ENCODE measurements at places on chromosomes 13 and 19.

DNA sequence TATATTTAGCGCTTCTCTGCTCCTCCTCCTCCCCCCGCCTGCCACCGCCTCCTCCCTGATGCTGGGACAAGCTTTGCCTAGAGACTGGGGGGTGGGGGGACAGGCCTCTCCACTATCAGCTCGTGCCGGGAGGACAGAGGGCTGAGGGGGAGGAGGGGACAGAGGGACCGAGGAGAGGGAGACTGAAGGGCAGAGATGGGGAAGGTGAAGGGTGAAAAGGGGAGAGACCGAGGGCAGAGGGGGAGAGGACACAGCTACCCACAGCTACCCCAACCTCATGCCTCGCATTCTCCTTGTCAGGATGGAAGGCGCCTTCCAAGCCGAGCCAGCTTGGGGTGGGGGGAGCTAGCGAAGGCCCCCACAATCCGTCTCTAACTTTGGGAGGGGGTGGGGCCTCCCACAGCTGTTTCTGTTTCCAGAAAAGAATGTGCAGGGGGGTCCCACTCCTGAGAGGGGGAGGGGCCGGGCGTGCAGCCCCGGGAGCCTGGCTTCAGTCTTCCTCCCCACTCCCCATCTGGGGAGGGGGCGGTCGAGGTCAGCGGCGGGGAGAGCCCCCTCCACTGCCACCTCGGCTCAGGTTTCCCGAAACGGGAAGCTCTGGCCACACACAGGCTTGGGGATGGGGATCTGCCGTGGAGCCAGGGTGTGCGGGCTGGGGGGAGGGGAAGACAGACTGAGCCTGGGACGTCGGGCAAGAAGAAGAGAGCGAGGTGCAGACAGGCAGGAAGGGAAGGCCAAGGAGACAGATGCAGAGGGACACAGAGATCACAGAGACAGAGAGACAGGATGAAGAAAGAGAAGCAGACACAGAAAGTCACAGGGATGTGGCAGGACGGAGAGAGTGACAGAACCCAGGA lies 1.6 kb downstream of the DACT3 start:
- peak; percentile 65 for DNase-seq

- no peak for DNase-seq
These were observed 28.8 kb downstream of the SPRY2 start for GRCh38 chr13:80312012-80312704.

DNA sequence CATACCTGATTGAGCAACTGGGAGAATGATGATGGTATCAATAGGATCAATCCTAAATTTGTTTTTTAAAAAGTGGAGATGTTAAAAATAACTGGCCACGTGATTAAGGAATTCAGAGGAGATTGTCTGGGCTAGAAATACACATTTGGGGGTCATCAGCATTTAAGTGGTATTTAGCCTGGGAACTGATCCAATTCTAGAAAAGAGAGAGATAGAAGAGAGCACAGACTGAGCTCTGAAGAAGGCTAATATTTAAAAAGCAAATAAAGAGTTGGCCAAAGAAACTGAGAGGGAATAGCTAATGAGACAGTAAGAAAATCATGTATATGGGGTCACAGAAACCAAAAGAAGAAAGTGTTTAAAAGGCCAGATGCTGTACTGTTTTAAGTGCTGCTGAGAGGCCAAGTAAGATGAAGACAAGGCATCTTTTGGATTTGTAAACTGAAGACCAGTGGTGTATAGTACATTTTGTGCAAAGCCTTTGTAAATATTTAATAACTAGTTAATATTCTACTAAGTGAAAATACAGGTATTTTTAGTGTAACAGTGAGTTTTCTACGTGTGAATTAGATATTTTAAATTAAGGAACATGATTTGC lies 40.2 kb downstream of the UBL3 start:
- DNase-seq = no peak

DNA sequence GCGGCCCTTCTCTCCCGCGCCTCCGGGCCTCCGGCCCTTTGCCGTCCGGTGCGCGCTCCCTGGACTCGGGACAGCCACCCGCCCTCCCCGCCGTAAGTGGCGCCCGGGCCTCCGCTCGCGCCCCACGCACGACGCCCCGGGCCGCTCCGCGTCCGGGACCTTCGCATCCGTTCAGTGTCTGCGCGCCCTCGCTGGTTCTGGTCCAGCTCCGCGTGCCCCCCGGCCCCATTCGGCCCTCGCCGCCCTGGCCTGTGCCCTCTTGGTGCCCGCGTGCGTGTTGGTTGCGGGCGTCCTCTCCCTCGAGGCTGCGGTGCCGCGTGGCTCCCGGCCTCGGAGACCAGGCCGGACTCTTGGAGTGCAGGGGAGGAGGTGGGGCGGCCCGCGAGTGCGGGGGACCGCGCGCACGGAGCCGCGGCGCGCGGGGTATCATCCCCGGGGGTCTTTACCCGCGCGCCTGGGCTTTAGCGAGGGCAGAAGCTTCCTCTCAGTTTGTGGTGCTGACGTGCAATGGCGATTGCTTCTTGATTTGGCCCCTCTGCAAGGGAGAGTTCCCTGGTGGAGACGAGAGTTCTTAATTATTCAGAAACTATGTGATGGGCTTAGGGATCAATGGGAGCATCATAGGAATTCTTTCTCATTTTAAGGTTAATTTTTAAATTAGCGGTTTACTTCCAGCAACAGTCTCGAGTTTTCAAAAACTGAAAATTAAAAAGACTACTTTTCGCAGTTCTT lies 757 bp downstream of the WASF3 start:
- peak; percentile 60 for DNase-seq

DNA sequence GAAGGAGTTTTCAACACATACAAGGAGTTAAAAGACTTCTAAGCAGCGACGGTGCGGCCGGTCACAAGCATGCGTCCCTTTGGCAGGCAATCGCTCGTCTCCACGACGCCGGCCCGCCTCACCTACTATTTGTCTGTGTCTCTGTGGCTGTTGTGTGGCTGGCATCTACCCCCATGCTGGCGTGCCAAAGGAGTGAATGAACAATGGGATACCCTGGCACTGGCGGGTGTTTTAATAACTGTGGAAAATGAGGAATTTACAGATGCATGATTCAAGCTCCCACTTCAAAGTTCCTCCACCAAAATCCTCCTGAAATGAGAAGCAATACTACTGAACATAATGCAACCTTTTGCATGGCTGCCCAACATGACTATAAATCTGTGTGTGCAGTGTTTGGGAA lies 176.6 kb downstream of the KLF5 start:
- no peak for DNase-seq

GRCh38 chr19:17475541-17476115 lies 5.3 kb downstream of the SLC27A1 start:
- peak; percentile 78 for DNase-seq

DNA sequence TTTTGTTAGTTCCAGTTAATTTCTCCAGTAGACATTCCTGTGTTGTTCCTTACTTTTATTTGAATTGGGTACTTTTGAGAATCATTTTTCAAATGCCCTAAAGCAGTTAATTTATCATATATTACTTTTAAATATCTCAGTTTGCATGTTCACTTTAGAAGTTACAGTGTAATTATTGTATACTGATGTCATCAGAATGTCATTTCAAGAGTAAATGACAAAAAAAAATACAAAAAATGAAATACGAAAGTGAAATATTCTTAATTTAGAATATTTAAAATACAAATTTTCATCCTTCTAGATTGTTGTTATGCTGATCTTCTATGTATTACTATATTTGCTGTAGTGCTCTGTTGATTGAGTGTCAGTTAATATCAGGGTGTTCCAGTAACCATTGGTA lies 114.2 kb downstream of the PAN3 start:
- DNase-seq = no peak

- peak; percentile 83 for DNase-seq
These were observed 829 bp downstream of the B3GLCT start for GRCh38 chr13:31200637-31200971.

DNA sequence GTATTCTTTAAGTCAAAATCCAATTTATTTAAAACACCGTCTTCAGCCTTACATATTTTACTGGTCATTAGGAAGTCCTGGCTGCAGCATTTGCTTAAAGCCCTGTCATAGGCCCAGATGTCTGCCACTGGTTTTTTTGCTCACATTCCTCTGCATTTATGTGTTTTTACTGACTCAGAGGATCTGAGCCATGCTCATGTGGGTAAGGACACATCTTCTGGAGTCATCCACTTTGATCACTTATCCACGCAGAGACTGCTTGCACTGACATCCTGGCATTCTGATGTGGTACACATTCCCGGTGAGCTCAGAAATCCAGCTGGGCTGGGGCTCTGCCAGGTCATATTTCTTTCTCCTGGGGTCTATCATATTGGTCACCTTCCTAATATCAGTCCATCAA lies 531.7 kb upstream of the ARGLU1 start:
- DNase-seq = no peak

DNA sequence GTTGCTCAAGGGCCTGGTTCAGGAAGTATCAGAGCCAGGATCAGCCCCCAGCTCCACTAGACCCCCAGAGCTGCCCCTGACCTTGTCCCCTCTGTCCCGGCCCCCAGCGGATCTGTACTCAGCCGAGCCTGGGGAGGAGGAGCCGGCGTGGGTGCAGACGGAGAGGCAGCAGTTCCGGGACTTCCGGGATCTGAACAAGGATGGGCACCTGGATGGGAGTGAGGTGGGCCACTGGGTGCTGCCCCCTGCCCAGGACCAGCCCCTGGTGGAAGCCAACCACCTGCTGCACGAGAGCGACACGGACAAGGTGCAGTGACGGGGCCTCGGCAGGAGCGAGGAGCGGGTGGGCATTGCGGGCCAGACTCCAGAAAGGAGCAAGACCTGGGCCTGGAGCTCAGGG lies 14.6 kb downstream of the RCN3 start:
- no peak for DNase-seq

GRCh38 chr19:50505856-50506611 lies 5.0 kb downstream of the JOSD2 start:
- no peak for DNase-seq

GRCh38 chr13:98462946-98463345 lies 114.0 kb downstream of the STK24 start:
- DNase-seq = no peak

DNA sequence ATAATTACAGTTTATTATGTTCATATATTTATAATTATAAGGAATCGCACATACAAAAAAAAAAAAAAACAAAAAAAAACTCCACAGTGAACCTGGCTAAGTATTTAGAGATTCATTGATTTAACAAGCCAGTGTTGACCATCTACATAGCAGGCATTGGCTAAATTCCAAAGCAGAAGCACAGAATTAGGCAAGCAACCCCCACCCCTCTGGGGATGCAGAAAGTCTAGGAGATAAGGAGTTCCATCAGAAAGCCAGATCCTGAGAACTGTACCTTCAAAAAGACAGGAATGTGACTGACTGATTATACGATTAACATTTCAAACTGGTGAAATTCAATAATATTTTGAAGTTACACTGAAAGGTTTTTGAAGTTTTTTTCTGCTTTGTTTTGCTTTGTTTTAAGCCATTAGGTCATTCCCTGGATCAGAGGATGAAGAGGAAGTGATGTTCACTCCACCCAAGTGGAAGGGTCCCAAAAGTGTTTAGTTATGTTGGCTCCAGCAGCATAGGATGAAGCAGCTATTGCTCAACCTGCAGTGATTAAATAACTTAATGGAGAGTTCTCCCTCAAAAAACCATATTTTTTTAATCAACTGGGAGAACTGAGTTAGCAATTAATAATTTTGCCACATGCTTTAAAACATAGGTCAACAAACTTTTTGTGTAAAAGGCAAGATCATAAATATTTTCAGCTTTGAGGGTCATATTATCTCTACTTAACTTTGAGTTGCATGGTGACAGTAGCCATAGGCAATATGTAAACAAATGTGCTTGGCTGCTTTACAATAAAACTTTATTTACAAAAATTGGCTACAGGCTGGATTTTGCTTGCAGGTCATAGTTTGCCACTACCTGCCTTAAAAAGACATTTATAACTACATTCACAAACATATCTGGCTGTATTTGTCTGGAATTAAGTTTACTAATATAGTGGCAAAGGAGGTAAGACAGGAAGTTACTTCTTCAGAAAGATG lies 49.6 kb downstream of the DOCK9 start:
- DNase-seq = no peak

GRCh38 chr13:74210693-74211393 lies 76.6 kb upstream of the KLF12 start:
- no peak for DNase-seq

DNA sequence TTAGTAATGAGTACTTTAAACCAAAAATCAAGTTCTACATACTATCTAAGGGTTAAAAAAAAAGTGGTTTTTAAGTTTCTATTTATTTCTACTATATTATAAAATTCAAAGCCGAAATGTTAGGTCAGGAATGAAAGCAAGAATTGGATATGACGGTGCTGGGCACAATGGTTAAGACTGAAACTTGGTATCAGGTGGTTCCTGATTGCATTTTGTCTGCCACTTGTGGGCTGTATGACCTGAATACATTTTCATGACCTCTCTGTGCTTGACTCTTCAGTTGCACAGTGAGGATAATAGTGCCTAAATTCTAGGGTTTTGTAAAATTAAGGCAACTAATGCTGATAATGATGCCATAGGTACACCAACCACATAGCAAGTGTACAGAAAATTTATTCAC lies 22.3 kb upstream of the ZNF675 start:
- no peak for DNase-seq

DNA sequence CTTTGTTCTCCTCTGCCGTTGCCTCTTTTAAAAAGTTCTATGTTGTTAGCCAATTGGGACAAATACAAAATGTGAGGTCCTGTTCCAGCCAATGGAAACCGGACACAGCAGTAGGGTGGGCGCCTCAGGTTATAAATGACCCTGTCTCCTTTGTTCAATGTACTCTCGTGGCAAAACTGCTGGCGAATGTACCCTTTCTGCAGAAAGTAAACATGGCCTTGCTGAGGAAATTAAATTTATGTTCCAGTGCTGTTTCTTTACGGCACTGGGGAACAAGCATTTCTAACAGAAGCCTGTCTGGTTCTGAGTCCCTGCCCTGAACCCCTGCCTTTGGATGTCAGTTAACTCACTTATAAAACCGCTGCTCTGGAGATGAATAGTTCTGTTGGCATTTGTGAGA lies 140.7 kb downstream of the PCCA start:
- DNase-seq = no peak

- DNase-seq = no peak
These were observed 26.3 kb upstream of the SERP2 start for GRCh38 chr13:44347301-44347700.

DNA sequence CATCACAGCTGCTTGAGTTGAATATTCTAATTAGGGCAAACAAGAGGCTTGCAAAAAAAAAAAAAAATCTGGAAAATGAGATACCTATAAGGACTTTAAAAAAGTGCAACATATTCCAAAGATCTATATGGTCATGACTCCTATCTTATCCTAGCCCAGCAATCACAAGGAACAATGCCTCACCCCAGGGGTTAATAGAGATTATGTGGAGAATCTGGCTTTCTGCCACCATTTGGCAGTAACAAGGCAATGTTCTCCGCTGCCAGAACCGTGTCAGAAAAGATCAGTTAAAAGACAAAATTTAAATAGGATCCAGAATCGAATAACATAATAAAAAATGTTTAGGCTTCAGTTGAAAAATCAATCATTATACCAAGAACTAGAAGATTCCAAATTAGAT lies 1643.2 kb upstream of the PRR20A start:
- DNase-seq = no peak

DNA sequence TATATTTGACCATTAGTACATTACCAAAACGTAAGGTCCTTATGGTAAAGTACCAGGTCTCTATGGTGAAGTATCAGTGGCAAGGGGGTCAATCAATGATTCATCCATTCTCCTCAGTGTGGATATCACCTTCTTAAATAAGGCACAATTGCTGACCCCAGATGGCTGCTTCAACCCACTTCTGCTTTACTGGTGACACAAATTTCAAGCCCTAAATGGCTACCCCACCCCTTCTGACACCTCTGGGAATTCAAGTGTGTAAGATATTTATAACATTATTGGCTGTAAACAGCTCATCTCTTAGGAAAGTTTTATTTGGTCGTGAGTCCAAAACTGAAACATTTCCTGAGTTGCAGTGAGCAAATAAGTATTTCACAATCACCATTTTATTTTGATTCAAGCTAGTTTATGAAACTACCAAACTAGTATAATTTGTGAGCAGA lies 7.9 kb upstream of the WBP4 start:
- DNase-seq = no peak

Data from right forelimb (tissue), 1 donor.